Posterior vena cava (tissue), 2 donors: ENCODE measurements at places on chromosomes 7 and 10. TPM values are rescaled to one million over a fixed set of nuclear protein-coding genes. Genes with fewer than 3 reads are reported as not detected.

FUOM gene
- 13.8 TPM for total RNA-seq

MKX gene
- 27.0 TPM for total RNA-seq

ELFN1 gene
- 1.8 TPM for total RNA-seq

ACTR3C gene
- 1.00 TPM for total RNA-seq

IL15RA gene
- 20.9 TPM for total RNA-seq

SNX8 gene
- 35.9 TPM for total RNA-seq

NPTX2 gene
- 1.8 TPM for total RNA-seq

NODAL gene
- total RNA-seq, result not detected

LRRD1 gene
- 0.14 TPM for total RNA-seq

SLC39A12 gene
- 0.32 TPM for total RNA-seq

SPOCK2 gene
- total RNA-seq, result 4.5 TPM

ODAD2 gene
- 2.9 TPM for total RNA-seq

AKR1E2 gene
- 12.0 TPM for total RNA-seq

LRMDA gene
- total RNA-seq, result 18.0 TPM

CCDC136 gene
- total RNA-seq, result 13.3 TPM

TRUB1 gene
- total RNA-seq, result 9.8 TPM

RAB19 gene
- total RNA-seq, result not detected

PSD gene
- 0.83 TPM for total RNA-seq

PTTG1IP2 gene
- total RNA-seq, result not detected

PNLIPRP2 gene
- not detected for total RNA-seq

CH25H gene
- 0.93 TPM for total RNA-seq

OR6B1 gene
- total RNA-seq, result not detected
